Anterior cingulate cortex (tissue), 58 donors: ENCODE measurements at places on chromosomes 4 and X.

DNA sequence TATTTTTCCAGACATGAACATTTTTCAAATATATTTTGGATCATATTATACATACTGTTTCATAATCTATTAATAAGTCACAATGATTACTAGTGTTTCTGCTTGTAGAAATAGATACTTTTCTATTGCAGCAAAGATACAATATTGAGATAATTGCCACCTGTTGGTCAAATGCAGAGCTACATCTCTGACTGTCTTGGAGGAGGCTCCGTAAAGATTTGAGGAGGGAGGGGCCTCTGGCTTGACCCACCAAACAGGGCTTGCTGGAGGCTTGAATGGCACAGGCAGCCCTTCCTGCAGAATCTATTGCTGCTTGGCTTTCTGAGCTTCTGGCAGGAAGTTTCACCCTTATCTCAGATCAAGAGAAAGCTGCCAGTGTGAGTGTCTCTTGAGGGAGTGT, 99.3 kb upstream of the ARMCX2 start:
- no peak for DNase-seq

DNA sequence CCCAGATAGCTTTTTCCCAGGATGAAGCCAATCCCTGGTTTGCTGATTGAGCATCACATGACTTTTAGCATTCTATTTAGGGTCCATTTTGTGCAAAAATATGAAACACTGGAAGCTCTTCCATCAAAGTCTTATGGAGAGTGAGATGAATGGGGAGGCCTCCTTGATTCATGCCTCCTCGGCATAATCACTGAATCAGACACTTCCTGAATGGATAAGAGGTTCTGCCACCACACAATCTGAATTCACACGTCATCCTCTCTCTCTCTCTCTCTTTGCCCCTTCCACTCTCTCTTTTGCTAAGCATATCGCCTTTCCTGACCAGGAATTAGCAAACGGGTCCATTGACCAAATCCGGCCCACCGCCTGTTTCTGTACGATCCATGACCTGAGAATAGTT, 68.7 kb downstream of the CRMP1 start:
- no peak for DNase-seq

- no peak for DNase-seq
Observed at GRCh38 chr4:110907801-110908313, 285.0 kb upstream of the PITX2 start.

DNA sequence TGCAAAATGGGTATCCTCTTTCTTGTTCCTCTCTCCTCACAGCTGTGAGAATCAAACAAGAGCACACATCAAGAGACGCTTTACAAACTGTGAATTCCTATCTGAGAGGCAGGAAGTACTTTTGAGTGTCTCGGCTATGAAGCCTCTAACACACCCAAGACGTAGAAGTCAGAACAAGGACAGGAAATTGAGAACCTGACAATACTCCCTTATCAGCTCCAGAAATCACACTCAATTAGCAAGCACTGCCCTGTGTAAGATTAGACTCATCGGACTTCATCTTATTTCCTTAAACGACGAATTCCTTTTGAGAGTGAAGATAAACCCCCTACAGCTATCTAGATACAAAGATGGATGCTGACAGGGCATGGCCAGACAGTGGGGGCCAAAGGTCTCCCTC, 50.7 kb upstream of the CRMP1 start:
- no peak for DNase-seq

GRCh38 chrX:16970977-16971376, 24.5 kb downstream of the REPS2 start:
- no peak for DNase-seq

DNA sequence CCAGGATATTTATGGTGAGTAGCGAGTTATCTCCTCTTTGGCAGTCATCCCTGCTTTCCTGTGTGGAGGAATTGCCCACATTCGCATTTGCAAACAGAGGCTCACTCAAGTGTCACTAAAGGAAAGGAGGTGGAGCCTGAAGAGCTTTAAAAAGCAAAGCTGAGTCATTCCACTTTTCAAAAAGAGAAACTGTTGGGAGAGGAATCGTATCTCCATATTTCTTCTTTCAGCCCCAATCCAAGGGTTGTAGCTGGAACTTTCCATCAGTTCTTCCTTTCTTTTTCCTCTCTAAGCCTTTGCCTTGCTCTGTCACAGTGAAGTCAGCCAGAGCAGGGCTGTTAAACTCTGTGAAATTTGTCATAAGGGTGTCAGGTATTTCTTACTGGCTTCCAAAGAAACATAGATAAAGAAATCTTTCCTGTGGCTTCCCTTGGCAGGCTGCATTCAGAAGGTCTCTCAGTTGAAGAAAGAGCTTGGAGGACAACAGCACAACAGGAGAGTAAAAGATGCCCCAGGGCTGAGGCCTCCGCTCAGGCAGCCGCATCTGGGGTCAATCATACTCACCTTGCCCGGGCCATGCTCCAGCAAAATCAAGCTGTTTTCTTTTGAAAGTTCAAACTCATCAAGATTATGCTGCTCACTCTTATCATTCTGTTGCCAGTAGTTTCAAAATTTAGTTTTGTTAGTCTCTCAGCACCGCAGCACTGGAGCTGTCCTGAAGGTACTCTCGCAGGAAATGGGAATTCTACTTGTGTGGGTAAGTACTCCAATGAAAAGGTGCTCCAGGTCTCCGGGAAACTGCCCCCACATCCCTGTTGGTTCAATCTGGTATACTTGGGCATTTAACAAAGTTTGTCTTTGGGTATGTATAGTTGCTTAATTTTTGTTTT, at the start of gene EGF:
Gene EGF, plus strand, starts transcription at position 178 of the 890 bp plus-strand sequence. Its CDS starts 453 bp downstream, at position 631.
- no peak for DNase-seq

DNA sequence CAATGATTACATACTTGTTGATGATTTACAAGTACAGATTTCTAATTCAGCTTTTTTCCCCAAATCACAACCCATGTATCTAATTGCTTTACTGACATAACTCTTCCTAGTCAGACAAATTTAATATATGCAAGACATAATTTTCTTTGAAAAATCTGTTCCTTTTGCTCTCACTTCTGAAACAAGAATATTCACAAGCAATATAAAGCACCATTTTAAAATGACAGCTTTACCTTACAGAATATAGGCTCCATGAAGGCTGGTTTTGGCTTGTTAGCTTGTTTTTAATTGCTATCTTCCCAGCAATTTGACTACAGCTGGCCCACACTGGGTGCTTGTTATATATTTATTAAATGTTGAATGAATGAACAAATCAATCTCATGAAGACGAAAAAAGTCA, 24.5 kb downstream of the GPM6A start:
- DNase-seq, result no peak

DNA sequence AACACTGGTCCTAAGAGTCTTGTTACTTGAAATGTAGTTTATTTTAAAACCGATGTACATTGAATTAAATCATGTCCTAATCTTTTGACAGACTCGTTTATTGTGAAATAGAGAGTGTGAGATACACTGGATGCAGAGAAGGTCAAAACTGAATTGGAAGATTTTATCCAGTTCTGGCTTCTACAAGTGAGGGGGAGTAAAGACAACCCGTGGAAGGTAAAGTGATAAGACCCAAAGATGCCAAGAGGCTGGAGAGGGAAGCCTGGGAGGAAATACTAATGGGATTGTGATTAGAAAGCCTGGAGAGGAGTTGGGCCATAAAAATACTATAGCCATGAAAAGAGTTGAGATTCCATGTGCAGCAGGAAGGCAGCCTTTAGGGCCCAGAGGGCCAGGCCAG, 424.5 kb upstream of the NR3C2 start:
- no peak for DNase-seq
